ENCODE measurements at places on chromosomes 7 and 10.

GRCh38 chr10:98098247-98098646, 36.2 kb upstream of the R3HCC1L start:
- DNase-seq = no peak

DNA sequence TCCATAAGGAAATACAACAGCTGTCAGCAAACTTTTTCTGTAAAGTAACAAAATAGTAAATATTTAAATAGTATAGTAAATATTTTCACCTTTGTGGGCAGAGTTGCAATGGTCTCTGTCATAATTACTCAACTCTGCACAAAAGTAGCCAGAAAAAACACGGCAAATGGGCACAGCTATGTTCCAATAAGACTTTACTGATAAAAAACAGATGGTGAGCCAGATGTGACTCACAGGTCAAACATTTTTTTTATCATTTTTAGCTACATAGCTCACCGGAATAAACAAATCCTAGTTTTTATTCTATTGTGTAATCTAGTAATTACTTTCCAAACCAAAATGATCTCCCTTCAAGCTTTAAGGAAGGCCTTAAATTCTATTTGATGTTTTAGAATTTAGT, 55.3 kb downstream of the NCAPG2 start:
- peak; percentile 34 for DNase-seq

DNA sequence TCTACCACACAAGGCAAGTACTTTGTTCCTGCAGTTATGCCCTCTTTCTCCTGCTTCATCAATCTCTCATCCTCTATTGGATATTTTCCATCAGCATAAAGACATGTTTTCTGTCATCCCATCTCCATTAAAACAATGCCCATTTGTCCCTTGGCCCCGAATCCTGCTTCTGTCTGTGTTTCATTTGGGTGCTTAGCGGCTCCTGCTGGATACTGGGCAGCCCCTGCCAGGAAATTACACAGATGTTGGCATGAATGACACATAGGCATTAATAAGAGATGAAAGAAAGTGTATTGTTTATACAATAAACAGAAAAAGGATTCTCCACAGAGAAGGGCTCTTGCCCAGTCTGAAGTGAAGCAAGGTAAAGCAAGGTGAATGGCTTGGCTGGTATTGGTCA, 765.3 kb downstream of the REEP3 start:
- no peak for DNase-seq

- no peak for DNase-seq
Measured at GRCh38 chr10:132103116-132103910, 37.6 kb downstream of the JAKMIP3 start.

DNA sequence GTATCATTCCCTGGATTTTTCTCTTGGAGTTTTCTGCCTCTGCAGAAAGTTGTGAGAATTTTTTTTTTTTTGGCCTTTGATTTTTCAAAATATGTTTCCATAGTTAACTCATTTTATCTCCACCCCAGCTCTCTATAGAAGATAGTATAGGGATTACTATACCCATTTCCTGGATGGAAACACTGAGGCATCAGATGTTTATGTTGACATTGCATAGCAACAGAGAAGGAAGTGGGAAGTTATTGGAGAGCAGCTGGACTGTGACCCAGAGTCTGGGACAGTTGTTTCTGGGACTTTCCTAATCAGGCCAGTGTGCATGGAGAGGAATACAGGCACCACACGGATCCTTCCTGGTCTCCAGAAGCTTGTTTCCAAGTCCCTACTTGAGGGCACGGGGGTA, 158.0 kb downstream of the CDH23 start:
- no peak for DNase-seq

- no peak for DNase-seq
Measured at GRCh38 chr10:90481326-90481923, 376.4 kb downstream of the HTR7 start.

DNA sequence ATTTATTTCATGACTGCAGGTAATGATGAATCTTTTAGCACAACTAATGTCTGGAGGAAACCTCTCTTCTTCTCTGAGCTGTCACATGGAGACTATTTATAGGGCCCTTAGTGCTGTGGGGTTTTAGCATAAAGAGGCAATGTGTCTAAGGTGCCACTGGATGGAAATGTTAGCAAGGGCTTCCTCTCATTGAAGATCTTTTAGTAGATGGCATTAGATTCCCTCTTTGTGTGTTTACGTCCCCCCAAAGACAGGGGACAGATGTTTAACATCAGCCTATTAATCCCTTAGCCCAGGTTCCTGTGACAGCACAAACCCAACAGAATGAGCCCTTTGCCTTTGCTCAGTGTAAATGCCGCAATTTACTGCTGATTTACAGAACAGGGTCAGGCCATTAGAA, 208.6 kb downstream of the SKAP2 start:
- DNase-seq = no peak

DNA sequence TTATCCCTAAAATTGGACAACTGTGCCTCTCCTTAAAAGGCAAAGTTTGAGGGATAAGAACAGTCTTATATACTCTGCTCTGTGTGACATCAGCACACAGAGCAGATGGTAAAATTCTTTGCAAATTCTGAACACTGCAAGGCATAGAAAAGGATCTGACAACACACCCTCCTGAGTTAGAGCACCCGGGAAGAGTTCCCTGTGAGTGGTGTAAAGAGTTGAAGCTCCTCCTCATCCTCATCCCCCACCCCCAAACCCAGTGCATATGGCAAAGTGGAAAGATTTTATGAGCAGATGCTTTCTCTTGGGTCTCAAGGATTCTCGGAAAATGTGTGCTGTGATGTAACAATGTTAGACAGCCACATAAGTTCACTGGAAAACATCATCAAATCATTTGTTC, 40.0 kb upstream of the DGKI start:
- DNase-seq = no peak

DNA sequence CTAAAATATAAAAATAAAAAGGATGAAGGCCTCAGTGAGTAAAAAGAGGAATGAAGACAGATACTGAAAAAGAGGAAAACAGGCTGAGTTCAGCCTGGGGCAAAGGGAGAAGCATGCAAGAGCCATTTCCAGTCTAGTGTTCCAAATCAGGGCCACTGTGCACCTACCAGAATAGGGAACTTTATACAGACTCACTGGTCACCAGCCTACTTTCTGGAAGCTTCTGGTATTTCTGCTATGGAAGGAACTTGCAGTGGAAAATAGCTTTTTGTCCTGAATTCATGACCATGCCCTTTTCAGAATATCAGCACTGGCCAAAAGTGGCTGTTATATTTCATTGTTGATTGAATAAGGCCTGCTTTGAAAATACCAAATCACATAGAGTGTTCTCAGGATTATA, 28.8 kb downstream of the ABRAXAS2 start:
- no peak for DNase-seq

GRCh38 chr10:122251459-122252255, 19.4 kb upstream of the BTBD16 start:
- no peak for DNase-seq

- no peak for DNase-seq
Measured at GRCh38 chr10:101011517-101012423, 12.2 kb downstream of the LZTS2 start.

DNA sequence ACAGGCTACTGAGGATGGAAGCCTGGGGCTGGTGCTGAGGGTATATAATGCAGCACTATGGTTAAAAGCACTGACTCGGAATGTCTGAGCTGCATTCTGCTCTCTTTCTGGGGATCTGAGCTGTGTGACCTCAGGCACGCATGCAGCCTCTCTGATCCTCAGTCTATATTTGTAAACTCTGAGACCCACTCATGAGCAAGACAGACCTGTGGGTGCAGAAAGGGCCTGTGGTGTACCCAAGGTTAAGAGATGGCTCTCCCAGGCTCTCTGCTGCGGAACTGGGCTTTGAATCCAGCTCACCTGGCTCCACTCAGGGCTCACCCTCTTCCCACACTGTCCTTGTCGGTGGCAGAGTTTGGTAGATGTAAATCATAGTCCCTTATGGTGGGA, 89.9 kb downstream of the CHST15 start:
- no peak for DNase-seq

DNA sequence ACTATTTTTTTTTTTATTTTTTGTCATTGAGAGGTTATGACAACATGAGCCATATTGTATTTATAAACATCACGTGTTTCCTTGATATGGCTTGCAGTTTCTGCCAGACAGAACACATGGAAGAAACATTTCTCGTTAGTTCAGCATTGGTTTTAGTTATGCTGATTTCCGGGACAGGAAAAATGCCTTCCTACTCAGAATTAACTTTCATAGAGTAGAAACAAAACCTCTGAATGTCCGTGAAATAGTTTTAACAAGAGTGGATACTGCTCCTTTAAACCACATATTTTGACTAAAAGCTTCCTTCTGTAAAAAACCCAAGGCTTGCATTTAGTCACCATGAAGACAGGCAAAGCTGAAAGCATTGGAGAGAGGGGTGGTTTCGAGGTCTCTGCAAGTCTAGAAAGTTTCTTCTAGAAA, 240.4 kb downstream of the KIAA1217 start:
- DNase-seq = no peak

- no peak for DNase-seq
Measured at GRCh38 chr7:123649964-123650363, 5.7 kb upstream of the LMOD2 start.

DNA sequence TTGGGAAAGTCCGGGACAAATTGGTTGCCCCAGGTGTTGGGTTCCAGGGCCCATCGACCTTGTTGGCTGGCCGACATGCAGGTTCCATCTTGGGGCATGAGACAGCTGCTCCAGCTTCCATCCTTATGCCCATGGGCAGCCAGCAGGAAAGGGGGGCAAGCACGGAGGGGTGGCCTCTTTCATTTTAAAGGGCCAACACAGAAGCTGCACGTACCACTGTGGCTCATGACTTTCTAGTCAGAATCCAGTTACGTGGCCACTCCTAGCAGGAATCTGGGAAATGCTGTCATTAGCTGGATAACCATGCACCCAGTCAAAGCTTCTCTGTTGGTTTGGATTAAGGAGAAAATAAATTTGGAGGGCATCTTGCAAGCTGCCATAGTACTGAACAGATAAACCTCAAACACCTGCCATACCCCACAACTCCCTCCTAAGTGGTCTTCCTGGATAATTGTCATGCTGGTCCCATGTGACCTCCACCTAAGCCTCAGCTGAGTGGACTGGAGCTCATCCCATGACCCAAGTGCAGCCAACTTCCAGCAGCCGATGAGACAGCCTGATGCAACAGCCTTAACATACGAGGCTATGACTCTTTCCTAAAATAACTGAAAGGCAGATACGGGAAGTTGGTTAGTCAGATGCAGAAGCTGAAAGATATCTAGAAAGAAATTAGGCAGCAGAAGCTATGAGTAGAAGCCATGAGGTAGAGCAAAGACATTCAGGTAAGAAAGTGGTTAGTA, 21.4 kb upstream of the GSDME start:
- DNase-seq = no peak

GRCh38 chr7:39212876-39213275, 235.2 kb downstream of the POU6F2 start:
- no peak for DNase-seq

GRCh38 chr10:63375859-63376258, 89.9 kb downstream of the JMJD1C start:
- no peak for DNase-seq

- no peak for DNase-seq
Measured at GRCh38 chr7:54743580-54743979, 15.4 kb downstream of the SEC61G start.

DNA sequence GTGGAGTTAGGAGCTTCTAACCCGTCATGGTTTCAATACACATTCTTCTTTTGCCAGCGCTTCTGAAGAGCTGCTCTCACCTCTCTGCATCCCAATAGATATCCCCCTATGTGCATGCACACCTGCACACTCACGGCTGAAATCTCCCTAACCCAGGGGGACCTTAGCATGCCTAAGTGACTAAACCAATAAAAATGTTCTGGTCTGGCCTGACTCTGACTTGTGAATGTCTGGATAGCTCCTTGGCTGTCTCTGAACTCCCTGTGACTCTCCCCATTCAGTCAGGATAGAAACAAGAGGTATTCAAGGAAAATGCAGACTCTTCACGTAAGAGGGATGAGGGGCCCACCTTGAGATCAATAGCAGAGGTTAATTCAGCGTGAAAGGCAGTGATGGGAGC, 22.4 kb downstream of the PRSS2 start:
- DNase-seq = no peak

DNA sequence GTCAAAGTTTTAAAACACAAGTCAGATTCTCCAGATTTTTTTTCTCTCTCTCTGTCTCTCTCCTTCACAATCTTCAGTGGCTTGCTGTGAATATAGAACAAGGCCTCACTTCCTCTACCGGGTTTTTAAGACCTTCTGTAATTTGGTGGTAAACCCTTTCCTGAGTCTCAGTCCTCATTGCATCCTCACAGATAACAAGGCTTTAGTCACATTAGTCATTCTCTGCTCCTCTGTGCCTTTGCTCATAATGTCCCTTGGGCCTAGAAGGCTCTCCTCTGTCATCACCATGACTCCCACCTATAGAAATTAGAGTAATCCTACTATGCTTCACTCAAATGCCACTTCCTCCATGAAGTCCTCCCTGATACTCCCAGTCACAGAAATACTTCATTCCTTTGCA, 172.7 kb upstream of the HPS1 start:
- DNase-seq = no peak

DNA sequence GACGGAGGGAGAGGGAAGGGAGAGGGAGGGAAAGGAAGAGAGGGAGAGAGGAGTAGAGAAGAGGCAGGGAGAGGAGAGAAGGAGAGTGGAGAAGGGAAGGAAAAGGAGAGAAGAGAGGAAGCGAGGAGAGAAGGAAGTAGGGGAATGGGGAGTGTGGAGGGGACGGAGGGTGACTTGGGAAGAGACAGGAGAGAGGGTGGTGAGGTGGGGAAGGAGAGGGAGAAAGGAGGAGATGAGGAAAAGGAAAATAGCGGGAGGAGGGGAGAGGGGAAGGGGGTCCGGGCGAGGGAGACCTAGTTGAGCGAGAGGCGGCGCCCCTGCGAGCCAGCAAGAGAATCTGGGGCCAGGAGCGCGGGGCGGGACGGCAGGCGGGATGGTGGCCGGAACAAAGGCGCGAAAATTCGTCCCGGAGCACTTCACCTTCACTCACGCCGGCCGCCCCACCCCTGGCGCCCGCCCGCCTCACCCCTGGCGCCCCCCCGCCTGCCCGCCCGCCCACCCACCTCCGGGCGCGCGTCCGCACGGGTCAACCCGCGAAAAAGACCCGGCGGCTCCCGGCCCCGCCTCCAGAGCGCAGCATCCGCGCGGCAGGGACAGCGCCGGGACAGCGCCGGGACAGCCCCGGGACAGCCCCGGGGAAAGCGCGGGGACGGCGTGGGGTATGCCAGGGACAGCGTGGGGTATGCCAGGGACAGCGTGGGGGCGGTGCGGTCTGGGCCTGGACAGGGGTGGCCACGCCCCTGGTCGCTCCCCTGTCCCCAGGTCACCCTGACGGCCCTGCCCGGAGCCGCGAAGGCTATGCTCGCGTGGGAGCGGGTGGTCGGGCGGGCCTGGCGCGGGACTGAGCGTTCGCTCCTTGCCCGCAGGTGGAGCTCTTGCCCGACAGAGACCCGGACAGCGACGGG, 4.2 kb downstream of the VSTM2A start:
- no peak for DNase-seq

DNA sequence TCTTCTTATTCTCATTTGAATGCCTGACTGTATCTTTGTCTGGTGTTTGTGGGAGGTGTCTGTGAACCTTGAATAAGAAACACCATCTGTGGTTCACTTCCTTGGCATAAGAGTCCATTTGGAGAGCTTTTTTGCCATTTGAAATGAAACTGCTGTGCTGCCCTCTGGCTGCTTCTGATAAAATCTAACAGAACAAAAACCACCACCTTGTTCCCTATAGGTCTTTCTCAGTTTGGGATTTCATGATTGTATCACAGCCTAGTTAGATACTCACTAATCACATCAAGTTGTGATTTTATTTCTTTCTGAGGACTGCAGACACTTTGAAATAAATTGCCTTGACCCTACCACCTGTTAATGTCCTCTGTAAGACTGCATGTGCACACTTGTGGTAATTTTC, 102.7 kb upstream of the FAM13C start:
- no peak for DNase-seq

- DNase-seq = no peak
Measured at GRCh38 chr7:5035276-5035675, 10.4 kb upstream of the RBAK start.
